ENCODE measurements at places on chromosomes 1 and 21.
A peak's percentile ranks its signal among the peaks of the same experiment; 100 is the strongest.

DNA sequence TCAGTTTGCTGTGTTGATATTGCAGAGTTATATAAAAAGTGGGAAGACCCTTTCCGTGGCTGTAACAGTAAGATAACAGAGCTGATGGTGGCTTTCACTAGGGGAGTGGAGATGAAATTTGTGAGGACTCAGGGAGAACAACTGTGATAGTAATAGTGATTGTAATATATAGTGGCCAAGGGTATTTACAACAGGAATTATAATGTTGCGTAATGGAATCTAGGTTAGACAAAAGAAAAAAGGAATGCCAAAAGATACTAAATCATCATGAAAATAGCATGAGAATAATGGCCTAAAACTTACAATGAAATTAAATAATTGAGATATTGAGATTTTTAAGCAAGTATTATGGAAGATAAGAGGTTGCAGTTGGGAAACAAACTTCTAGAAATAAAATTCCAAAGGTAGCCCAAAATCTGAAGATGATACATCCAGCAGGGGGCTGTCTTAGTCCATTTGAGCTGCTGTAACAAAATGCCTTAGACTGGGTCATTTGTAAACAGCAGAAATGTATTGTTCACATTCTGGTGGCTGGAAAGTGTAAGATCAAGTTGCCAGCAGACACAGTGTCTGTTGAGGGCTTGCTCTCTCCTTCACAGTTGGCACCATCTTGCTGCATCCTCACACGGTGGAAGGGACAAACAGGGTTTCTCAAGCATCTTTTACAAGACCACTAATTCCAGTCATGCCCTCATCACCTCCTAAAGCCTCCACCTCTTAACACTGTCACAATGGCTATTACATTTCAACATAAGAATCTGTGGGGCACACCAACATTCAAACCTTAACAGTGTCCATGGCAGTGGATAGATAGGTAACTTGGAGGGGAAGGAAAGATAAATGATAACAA is 711.2 kb downstream of the MRPL39 start:
- DNase-seq = no peak

- DNase-seq = no peak
Measured at GRCh38 chr1:208979776-208980175, 603.7 kb upstream of the CAMK1G start.

DNA sequence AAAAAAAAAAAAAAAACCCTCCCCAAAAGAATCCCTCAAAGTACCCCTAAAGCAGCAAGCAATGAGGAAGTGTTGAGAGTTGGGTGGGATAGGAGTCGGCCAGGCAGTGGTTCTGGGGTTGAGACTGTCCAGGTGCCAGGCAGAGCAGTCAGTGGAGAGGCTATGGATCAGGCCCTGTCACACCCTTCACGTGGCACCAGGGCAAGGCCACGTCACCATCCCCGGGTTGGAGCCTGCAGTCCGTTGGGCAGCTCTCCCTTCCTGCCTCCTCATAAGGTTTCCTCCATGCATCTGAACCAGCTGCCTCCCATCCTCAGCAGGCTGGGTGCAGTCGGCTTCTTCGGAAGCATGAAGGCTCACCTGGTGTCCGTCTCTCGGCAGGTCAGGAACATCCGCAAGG is 36.5 kb upstream of the SELENON start:
- DNase-seq = no peak

- DNase-seq = no peak
Measured at GRCh38 chr1:88979054-88979748, 13.2 kb downstream of the KYAT3 start.

- no peak for DNase-seq
Measured at GRCh38 chr1:13793088-13793730, 93.2 kb downstream of the PRDM2 start.

DNA sequence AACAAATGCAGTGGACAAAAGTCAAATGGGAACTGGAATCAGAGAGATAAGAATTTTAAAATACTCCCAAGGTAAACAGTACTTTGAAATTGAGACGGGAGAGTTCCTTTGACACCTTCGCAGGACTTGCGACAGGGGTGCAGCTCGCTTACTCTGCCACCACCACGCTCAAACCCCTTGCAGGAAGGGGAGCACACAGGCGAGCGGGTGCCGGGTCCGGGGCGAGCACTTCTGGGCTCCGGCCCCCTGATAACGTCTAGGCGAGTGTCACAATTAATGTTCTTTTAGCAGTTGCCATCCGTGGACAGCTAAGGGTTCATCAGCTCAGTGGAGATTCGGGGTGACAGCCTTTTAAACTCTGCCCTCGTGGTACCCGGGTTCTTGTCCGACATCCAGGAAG is 37.4 kb downstream of the CLDN17 start:
- DNase-seq = no peak

DNA sequence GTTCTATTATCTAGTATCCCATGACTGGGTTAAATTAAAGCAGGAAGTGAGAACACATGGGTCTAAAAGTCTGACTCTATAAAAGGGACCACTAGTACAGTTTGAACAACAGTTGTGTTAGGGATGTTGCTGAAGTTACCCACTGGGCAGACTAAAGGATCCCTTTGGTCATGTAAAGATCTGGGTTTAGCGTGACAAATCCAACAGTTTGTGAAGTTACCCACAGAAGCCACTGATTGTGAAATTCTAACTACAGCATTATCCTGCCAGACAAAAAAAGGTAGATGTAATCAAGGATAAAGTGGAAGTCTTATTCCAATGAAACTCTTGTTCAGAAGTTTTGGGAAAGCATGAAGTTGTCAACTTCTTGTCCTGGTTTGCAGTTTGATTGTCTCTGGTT is 5.7 kb downstream of the QSOX1 start:
- no peak for DNase-seq

DNA sequence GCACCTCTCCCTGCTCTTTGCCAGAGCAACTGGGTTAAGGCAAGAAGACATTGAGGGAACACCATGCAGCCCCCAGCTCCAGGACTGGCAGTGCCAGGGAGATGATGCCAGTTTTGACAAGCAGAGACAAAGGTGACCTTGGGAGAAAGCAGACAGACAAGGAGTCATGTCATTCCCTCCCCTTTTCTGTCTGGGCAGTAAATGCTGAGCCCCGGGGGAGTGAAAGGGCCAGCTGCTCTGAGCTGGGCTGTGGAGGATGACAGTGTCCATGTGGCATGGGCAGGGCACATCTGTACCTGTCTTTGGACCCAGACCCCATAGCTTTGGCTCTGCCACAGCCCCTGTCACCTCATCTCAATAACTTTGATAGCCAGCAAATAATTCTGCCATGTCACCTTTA is 24.2 kb downstream of the PLEKHA6 start:
- DNase-seq = no peak

GRCh38 chr1:236465231-236465958 is 58.4 kb upstream of the LGALS8 start:
- DNase-seq = no peak

- DNase-seq = no peak
Measured at GRCh38 chr1:235779770-235780169, 86.9 kb downstream of the LYST start.

- no peak for DNase-seq
Measured at GRCh38 chr1:202374099-202374498, 25.6 kb downstream of the PPP1R12B start.

DNA sequence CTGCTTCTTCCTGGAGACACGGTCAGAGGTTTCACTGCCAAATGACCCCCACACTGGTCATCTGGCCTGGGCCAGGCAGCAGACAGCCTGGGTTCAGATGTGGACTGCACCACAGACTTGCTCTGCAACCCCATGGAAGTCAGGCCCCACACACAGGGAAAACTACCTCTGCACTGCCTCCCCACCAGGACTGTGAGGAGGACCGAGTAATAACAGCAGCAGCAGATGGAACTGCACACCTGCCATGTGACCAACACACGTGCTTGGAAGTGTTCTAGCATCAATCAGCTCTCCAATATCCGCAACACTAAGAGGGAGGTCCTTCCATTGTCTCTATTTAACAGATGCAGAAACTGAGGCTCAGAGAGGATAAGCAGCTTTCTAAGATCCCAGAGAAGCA is 51.4 kb downstream of the SLC9A1 start:
- no peak for DNase-seq

DNA sequence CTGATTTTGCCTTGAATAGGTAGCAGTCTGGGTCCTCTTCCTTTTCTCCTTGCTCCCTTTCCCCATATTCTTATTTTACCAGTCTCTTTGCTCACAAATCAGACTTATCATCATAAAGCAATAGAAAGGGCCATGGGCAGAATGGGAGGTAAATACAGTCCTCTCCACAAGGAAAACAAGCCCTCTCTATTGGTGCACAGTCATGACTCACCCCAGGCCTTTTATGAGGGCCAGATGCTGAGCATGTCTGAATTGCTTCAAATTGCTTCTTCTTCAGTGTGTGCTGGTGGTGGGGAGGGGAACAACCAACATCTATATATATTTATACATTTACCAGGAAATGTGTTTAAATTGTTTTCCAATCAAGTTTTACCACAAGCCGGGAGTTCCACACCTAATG is 75.2 kb downstream of the GFI1 start:
- no peak for DNase-seq

DNA sequence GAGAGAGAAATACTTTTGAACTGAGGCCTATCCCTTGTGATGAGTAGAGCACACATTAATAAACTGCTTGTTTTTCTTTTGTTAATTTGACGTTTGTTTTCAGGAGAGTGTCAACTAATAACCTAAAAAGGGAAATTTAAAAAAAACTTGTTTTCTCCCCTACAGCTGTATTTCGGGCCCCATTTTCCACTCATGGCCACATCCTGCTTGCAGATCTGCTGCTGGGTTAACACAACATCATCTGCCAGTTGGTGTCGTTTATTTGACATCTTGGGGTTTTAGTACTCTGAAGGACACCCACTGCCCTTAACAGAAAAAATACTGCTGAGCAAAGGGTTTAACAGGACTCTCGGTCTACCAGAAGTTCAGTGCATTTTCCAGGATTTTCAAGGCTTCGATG is 848 bp upstream of the PYHIN1 start:
- no peak for DNase-seq

DNA sequence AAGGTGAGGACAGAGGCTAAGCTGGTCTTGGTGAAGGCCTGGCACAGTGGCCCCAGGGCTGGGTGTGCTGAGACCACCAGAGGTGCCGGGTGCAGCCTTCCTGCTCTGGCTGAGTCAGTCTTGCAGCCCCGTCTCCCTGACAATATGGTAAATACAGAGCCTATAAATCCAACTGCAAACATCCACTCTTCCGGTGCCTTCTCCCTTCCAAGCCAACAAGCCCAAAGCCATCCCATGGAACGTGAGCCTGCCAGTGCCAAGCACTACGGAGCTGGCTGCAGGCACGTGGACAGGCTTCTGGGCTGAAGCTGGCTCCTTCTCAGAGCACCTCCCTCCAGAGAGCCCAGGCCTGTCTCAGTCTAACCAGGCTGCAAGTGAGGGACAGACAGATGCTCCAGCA is 70.0 kb downstream of the TRABD2B start:
- DNase-seq = no peak

- peak; percentile 48 for DNase-seq
Measured at GRCh38 chr1:10170239-10170574, 40.2 kb upstream of the KIF1B start.

GRCh38 chr1:156499194-156499841 is 1.3 kb downstream of the MEF2D start:
- DNase-seq = peak; percentile 2

DNA sequence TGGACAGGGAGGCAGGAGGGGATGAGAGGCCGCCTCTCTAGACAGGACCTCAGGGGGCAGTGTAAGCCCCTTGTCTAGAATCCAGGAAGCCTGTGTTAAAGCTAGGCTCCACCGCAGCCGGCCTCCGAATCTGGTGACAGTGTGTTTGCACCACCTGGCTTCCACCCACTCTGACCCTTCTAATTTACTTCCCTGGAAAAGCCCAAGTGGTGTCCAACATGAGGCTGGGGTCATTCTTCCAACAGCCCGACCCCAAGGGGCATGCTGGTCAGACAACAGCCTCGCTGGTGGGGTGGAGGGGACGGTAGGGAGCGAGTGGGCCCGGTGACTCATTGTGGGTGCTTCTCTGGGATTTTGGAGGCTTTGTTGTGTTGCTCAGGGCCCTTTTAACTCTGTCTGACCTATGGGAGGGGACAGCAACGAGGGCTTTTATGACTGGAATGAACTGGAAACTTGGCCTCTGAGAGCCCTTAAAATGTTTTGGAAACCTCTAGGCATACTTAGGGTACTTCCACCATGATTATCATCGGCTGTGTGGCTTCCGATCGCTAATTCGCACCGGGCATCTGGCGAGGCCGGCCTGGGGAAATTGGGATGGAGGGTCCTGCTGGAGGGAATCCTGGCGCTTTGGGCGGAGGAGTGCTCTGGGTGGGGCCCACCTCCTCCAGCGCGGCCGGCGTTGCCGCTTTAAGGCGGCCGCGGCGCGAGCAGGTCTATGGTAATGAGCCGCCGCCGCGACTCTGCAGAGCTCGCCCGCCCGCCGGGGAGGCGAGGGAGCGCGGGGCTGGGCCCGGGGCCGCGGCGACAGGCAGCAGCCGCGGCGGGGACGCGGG is at the start of gene CELSR2:
Gene CELSR2, plus strand, starts transcription at position 743 of the 833 bp plus-strand sequence. CDS start 541 bp downstream, outside the sequence.
- DNase-seq = peak; percentile 69

DNA sequence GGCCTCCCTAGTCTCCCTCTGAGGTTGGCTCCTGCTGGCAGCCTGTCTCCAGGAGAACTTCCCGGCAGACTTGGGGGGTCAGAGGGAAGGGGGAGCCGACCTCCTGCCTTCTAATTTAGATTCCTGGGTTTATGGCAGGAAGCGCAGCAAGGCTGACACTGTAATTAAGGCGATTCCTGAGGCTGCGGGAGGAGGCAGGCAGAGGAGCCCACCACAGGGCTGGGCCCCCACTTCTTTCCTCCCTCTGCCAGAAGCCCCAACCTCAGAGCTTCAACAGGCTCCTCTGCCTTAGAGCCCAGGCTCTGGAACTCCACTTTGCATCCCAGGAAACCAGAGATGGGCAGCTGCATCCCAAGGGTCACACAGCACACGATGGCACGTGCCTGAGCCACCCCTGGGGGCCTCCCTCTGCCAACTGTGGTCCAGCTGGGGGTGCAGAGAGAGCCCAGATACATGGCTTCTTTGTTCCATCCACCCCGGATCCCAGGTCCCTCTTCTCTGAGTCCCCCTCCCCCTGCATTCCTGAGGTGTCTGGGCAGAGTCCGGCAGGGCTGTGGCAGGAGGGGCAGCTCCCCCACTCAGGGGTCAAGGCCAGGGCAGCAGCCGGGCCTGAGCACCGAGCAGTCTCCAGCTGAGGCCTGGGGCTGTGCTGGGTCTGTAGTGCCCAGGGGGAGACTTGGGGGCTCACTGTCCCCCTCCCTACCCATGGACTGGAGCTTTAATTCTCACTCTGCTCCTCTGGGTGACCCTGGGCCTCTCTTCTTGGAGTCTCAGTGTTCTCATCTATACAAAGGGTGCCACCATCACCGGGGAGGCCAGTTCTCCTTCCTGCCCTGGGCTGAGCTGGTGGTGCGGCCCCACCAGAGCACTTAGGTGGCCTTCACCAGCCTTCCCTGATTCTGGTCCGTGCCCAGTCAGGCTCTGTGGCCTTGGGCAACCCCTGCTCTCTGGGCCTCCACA is 39.4 kb upstream of the FAM131C start:
- DNase-seq = peak; percentile 41

DNA sequence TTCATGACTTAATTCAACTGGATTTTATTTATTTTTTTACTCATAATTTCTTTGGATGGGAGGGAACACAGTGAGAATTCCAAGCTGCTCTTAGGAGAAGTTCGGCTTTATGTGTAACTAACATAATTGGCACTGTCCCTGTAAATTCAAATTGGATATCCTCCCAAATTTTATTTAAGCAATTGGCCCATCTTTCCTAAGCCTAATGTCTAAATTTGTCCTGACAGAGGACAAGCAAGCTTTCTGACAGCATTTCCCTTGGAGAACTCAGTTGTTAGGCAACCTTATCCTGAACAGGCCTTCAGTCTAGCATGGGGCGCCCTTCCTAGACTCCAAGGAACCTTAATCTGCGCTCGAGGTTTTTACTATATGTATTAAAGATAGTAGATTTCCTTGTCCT is 550.3 kb downstream of the NUF2 start:
- no peak for DNase-seq
